ENCODE measurements at places on chromosomes 1 and 21. TPM values are rescaled to one million over a fixed set of nuclear protein-coding genes. Genes with fewer than 3 reads are reported as not detected.
A peak's percentile ranks its signal among the peaks of the same experiment; 100 is the strongest.

OR2T11 gene
- not detected for total RNA-seq

CRP gene
- total RNA-seq = 420 TPM

GPR37L1 gene
- total RNA-seq = 0.12 TPM

PTBP2 gene
- total RNA-seq = 6.6 TPM

PEX19 gene
- 87.1 TPM for total RNA-seq

BMP8B gene
- 0.89 TPM for total RNA-seq

RWDD3 gene
- total RNA-seq = 11.7 TPM

KCTD3 gene
- total RNA-seq = 42.5 TPM

PLEKHN1 gene
- total RNA-seq = 2.4 TPM

SLC30A1 gene
- total RNA-seq = 48.7 TPM

APCS gene
- 1,831 TPM for total RNA-seq

SPRR2F gene
- not detected for total RNA-seq

FAM163A gene
- total RNA-seq = not detected

GRCh38 chr1:205532996-205533735, 28.7 kb downstream of the CDK18 start:
- no peak for DNase-seq
- no peaks in the 10 kb centered on the region for H3K4me1 ChIP-seq
- H3K36me3 ChIP-seq = no peaks in the 10 kb centered on the region
- no peak overlapping the region for H3K27ac ChIP-seq
- no peak overlapping the region for H3K4me3 ChIP-seq
- H3K27me3 ChIP-seq = no peaks in the 10 kb centered on the region

DNA sequence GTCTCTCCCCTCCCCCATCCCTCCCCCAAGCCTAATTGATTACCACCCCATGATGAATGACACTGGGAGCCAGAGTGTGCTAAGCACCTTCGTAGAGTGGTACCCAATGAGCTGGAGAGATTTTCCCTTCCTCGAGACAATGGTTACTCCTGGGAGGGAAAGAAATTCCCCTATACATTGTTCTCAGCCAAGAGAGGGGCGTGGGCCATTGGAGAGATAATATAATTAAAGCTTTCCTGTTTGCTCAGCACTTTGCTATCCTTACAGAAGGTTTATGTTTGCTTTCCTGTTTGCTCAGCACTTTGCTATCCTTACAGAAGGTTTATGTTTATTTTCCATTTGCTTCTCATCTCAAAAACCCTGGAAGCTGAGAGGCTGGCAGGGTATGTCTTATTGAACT, 126.1 kb upstream of the KLHDC7A start:
- DNase-seq = no peak
- H3K27me3 ChIP-seq = no peaks in the 10 kb centered on the region
- no peak overlapping the region for H3K27ac ChIP-seq
- H3K4me1 ChIP-seq = no peaks in the 10 kb centered on the region

- H3K4me3 ChIP-seq = no peak overlapping the region
- H3K27me3 ChIP-seq = no peaks in the 10 kb centered on the region
- no peaks in the 10 kb centered on the region for H3K36me3 ChIP-seq
- no peak for DNase-seq
These were observed 474.6 kb downstream of the DISC1 start for GRCh38 chr1:232101231-232101630.

DNA sequence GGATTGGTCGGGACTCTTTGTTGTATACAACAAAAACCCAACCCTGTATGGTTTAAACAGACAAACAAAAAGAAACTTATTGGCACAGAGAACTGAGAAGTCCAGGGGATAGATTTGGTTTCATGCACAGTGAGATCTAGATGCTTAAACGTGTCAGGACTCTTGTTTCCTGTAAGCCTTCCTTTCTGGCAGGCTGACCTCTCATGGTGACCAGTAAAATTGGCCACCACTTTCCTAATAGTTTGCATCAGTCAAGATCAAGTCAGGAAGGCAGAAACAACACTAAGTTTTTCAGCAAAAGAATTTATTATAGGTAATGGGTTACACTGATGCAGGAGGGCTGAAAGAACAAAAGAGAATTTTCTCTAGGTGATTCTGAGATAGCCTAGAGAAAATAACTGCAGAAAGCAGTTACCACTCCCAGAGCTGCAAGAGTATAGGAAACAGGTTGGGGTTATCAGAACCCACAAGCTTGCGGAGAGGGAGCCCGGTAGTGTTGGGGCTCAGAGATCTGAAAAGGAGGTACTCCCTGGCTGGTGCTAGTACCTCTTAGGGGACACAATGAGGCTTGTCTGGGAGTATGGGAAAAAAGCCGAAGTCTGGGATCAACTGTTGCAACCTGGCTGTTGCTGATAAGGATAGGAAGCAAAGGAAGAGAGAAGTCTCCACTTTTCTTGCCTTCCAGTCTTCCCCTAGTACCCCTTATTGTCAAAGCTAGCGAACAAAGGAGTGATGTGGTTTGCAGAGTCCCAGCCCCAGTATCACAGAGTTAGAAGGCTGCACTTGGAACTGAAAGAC, 21.4 kb downstream of the CITED4 start:
- no peak overlapping the region for H3K4me3 ChIP-seq
- no peak overlapping the region for H3K27ac ChIP-seq
- H3K36me3 ChIP-seq = no peaks in the 10 kb centered on the region
- H3K27me3 ChIP-seq = no peaks in the 10 kb centered on the region
- no peak for DNase-seq

GRCh38 chr1:227305894-227306626, 12.2 kb downstream of the CDC42BPA start:
- no peak for DNase-seq
- no peak overlapping the region for H3K27ac ChIP-seq
- H3K27me3 ChIP-seq = no peaks in the 10 kb centered on the region

- H3K36me3 ChIP-seq = no peaks in the 10 kb centered on the region
- no peak overlapping the region for H3K27ac ChIP-seq
- no peak overlapping the region for H3K4me3 ChIP-seq
- DNase-seq = no peak
- H3K4me1 ChIP-seq = no peaks in the 10 kb centered on the region
These were observed 16.4 kb upstream of the C1orf159 start for GRCh38 chr1:1132042-1132950.

DNA sequence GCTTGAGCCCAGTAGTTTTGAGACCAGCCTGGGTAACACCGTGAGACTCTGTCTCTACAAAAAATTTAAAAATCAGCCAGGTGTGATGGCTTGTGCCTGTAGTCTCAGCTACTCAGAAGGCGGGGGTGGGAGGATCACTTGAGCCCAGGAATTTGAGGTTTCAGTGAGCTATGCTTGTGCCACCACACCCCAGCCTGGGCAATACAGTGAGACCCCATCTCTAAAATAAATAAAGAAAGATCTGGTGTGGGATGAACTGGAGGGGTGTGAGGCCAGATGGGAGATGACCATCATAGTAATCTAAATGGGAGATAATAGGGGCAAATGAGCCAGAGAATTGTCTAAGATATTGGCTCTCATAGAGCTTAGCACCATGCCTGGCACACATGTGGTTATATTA, 60.1 kb upstream of the TRABD2B start:
- no peaks in the 10 kb centered on the region for H3K36me3 ChIP-seq

- no peaks in the 10 kb centered on the region for H3K36me3 ChIP-seq
- H3K4me3 ChIP-seq = no peak overlapping the region
- no peak overlapping the region for H3K27ac ChIP-seq
- no peaks in the 10 kb centered on the region for H3K4me1 ChIP-seq
These were observed 12.0 kb upstream of the RHBG start for GRCh38 chr1:156356875-156357534.

DNA sequence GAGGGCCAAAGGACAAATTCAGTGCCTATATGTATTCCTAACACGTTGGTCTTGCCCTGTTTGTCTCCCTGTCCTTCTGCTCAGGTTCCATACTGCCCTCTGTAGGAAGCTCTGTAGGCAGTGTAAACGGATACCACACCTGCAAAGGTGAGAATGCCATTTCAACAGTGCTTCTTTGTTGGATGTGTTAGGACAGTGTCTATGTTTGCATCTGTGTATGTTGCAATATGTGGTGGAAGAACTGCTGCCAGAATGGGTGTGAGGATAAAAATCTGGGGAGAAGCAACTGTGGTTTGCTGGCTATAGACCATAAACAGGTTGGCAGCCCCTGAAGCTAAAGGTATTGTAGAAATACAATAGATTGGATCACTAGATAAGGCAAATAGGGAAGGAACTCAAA, 113.1 kb upstream of the BMP8A start:
- peaks cover 4% of the 10 kb centered on the region for H3K36me3 ChIP-seq
- DNase-seq = no peak
- H3K27ac ChIP-seq = no peak overlapping the region
- no peaks in the 10 kb centered on the region for H3K27me3 ChIP-seq
- no peak overlapping the region for H3K4me3 ChIP-seq

DNA sequence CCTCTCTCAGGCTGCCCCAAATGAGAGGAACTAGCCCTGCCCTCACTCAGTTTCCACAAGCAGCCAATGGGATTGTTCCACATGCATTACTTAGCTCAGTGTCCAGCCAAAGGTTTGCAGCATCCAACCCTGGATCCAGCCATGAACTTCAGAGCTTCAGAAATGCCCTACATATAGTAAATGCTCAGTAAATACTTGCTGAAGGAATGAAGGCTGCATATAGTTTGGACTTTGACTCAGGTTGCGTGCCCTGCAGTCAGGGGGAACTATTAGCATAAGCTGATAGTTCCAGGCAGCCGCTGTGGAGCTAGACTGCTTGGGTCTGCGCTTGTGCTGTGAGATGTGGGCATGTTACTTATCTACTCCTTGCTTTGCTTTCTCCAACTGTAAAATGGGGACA, 64.8 kb downstream of the NENF start:
- H3K27ac ChIP-seq = no peak overlapping the region
- no peaks in the 10 kb centered on the region for H3K27me3 ChIP-seq
- H3K4me1 ChIP-seq = no peaks in the 10 kb centered on the region
- H3K36me3 ChIP-seq = no peaks in the 10 kb centered on the region

- H3K27ac ChIP-seq = no peak overlapping the region
- DNase-seq = no peak
- H3K4me1 ChIP-seq = no peaks in the 10 kb centered on the region
- H3K36me3 ChIP-seq = no peaks in the 10 kb centered on the region
- no peak overlapping the region for H3K4me3 ChIP-seq
These were observed 1512.7 kb upstream of the TPTE start for GRCh38 chr21:9008636-9009035.

DNA sequence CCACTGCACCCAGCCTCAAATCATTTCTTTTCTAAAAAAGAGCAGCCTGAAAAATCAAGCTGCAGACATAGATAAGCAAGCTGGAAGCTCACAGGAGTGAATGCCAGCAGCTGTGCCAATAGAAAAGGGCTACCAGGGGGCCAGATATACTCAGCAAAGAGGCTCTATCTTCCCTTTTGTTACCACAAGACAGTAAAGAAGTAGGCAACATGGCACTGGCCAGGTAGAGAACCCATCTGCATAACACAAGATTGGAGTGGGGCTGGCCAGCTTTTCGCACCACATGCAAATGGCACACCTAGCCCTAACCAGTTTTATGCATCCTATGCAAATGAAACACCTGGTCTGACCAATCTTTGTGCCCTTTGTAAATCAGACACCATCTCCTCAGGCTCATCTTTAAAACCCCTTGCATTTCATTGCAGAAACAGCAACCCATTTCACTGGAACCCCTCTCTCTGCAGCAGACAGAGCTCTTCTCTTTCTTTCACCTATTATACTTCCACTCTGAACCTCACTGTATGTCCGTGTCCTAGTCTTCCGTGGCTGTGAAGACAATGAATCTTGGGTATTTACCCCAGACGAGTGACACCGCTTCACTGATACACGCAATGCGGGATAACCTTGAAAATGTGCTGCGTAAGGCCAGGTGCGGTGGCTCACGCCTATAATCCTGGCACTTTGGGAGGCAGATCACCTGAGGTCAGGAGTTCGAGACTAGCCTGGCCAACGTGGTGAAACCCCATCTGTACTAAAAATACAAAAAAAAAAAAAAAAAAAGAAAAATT, 15.1 kb downstream of the CASP9 start:
- no peak overlapping the region for H3K27ac ChIP-seq
- H3K4me3 ChIP-seq = no peak overlapping the region
- H3K27me3 ChIP-seq = no peaks in the 10 kb centered on the region

- H3K36me3 ChIP-seq = no peaks in the 10 kb centered on the region
- H3K27ac ChIP-seq = no peak overlapping the region
- no peaks in the 10 kb centered on the region for H3K27me3 ChIP-seq
- DNase-seq = no peak
These were observed 12.8 kb upstream of the RIPK4 start for GRCh38 chr21:41779659-41780058.

GRCh38 chr1:6108937-6109614, 63.4 kb downstream of the KCNAB2 start:
- no peaks in the 10 kb centered on the region for H3K27me3 ChIP-seq
- H3K36me3 ChIP-seq = no peaks in the 10 kb centered on the region
- H3K4me3 ChIP-seq = no peak overlapping the region
- H3K4me1 ChIP-seq = no peaks in the 10 kb centered on the region

- DNase-seq = no peak
- no peaks in the 10 kb centered on the region for H3K27me3 ChIP-seq
- no peaks in the 10 kb centered on the region for H3K4me1 ChIP-seq
- H3K4me3 ChIP-seq = no peak overlapping the region
- no peak overlapping the region for H3K27ac ChIP-seq
These were observed 432.7 kb upstream of the VAMP3 start for GRCh38 chr1:7338439-7338838.

DNA sequence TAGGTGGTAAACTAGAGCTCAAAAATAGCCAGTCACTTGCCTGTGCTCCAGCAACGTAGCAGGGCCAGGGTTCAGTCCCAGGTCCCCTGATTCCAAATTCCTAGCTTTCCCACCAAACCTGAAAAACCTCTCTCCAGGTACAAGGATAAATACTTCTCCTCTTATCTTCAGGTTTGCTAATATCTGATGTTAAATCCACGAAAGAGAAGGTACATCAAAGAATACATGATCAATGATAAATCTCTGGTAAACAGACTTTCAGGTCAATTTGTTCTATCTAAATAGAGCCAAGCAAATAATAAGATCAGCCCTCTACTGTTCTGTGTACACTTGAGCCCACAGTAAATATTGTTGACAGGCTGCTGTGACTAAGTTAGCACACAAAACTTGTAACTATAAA, 52.1 kb upstream of the AKT3 start:
- H3K36me3 ChIP-seq = no peaks in the 10 kb centered on the region
- no peaks in the 10 kb centered on the region for H3K4me1 ChIP-seq
- DNase-seq = no peak
- no peak overlapping the region for H3K27ac ChIP-seq
- peaks cover 8% of the 10 kb centered on the region for H3K27me3 ChIP-seq

- no peak for DNase-seq
- H3K4me1 ChIP-seq = no peaks in the 10 kb centered on the region
- peak overlapping the region; percentile 85 for H3K27ac ChIP-seq
- no peaks in the 10 kb centered on the region for H3K27me3 ChIP-seq
These were observed 61.1 kb upstream of the ACOT11 start for GRCh38 chr1:54486907-54487306.

GRCh38 chr1:210233495-210234328, 1.1 kb downstream of the SERTAD4 start:
- H3K4me1 ChIP-seq = no peaks in the 10 kb centered on the region
- H3K27ac ChIP-seq = no peak overlapping the region
- peak overlapping the region; percentile 31 for H3K4me3 ChIP-seq
- H3K36me3 ChIP-seq = no peaks in the 10 kb centered on the region

Measured in right lobe of liver (tissue), 6 donors.